ENCODE measurements at places on chromosomes 4 and X.

GRCh38 chr4:69896530-69897116 lies 34.2 kb upstream of the CSN1S1 start:
- DNase-seq: peak; percentile 9

DNA sequence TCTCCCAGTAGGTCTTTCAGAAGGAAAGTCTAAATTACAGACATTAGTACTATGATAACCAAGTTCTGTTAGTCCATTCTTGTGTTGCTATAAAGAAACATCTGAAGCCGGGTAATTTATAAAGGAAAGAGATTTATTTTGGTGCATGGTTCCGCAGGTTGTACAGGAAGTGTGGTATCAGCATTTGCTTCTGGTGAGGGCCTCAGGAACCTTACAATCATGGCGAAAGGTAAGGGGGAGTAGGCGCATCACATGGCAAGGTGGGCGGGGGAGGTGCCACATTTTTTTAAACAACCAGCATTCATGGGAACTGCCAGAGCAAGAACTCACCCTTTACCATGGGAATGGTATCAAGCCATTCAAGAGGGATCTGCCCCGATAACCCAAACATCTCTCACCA lies 26.2 kb upstream of the USP46 start:
- DNase-seq: no peak

DNA sequence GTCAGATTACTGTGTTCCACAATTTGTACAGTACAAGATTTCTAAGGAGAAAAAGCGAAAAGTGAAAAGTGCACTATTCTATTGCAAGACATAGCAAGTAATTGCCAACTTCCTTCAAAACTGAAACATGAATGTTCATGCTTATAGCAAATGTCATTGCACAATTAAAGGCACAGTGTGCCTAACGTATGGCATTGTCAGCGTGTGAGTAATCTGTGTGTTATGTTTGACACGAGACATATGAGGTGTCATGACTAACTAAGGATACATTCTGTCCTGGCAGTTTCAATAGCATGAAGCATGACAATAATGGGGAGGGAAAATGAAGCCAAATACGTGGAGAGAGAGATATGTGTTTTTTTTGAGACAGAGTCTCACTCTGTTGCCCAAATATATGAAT lies 33.6 kb upstream of the TBC1D9 start:
- no peak for DNase-seq

GRCh38 chrX:72046447-72046846 lies 85.3 kb downstream of the RTL5 start:
- DNase-seq: peak; percentile 63

All from lung microvascular endothelial cell (primary cell).